WTC11 (cell line): ENCODE measurements at places on chromosomes 13 and 19. TPM values are rescaled to one million over a fixed set of nuclear protein-coding genes. Genes with fewer than 3 reads are reported as not detected.

- no peak overlapping the region for H3K4me3 ChIP-seq
- no peak overlapping the region for H3K27ac ChIP-seq
- no peak for DNase-seq
- 0 out of 2 replicates have a peak, but pooled peaks cover 3% of the 10 kb centered on the region for H3K36me3 ChIP-seq
Measured at GRCh38 chr13:49256841-49257240, 9.1 kb downstream of the CDADC1 start.

DNA sequence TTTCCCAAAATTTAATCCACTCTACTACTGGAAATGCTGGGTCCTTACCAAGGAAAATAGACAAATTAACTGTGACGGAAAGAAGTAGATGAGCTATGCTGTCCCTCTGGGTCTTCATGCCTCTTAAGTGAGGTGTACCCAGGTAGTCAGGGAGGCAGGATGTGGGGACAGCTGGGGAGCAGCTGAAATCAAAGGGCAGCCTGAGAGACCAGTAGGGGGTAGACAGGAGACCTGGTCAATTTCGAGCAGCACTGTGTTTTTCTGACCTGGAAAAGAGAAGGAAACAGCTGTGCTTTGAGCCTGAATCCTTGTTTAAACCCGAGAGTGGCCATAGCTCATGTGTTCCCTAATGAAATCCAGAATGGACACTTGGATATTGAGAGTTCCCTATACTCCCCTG lies 587.3 kb downstream of the EFNB2 start:
- DNase-seq: no peak
- H3K4me1 ChIP-seq: peaks cover 14% of the 10 kb centered on the region
- H3K4me3 ChIP-seq: no peak overlapping the region
- no peak overlapping the region for H3K27ac ChIP-seq
- H3K27me3 ChIP-seq: no peaks in the 10 kb centered on the region; the same call in 1 of the 2 replicates

DNA sequence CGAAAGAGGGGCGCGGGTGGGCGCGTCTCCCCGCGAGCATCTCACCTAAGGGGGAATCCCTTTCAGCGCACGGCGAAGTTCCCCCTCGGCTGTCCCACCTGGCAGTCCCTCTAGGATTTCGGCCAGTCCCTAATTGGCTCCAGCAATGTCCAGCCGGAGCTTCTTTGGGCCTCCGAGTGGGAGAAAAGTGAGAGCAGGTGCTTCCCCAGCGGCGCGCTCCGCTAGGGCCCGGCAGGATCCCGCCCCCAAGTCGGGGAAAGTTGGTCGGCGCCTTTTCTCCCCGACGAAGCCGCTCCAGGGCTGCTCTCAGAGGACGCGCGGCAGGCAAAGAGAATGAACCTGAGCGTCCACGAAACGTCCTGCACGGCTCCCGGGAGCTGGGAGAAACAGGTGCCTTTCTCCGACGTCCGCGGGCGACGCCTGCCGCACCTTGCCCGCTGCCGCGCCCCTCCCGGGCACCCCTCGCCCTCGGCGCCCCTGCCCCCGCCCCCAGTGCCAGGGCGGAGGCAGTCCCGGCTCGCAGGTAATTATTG lies 366 bp upstream of the KL start:
- H3K36me3 ChIP-seq: no peaks in the 10 kb centered on the region
- H3K4me3 ChIP-seq: peak overlapping the region; percentile 78
- peaks cover 17% of the 10 kb centered on the region for H3K4me1 ChIP-seq
- no peak overlapping the region for H3K27ac ChIP-seq
- peaks cover 75% of the 10 kb centered on the region for H3K27me3 ChIP-seq
- DNase-seq: peak; percentile 45

GRCh38 chr13:60787083-60787482 lies 390.1 kb downstream of the TDRD3 start:
- no peaks in the 10 kb centered on the region for H3K36me3 ChIP-seq
- no peak overlapping the region for H3K27ac ChIP-seq
- no peaks in the 10 kb centered on the region for H3K27me3 ChIP-seq
- H3K4me1 ChIP-seq: peaks cover 21% of the 10 kb centered on the region

DNA sequence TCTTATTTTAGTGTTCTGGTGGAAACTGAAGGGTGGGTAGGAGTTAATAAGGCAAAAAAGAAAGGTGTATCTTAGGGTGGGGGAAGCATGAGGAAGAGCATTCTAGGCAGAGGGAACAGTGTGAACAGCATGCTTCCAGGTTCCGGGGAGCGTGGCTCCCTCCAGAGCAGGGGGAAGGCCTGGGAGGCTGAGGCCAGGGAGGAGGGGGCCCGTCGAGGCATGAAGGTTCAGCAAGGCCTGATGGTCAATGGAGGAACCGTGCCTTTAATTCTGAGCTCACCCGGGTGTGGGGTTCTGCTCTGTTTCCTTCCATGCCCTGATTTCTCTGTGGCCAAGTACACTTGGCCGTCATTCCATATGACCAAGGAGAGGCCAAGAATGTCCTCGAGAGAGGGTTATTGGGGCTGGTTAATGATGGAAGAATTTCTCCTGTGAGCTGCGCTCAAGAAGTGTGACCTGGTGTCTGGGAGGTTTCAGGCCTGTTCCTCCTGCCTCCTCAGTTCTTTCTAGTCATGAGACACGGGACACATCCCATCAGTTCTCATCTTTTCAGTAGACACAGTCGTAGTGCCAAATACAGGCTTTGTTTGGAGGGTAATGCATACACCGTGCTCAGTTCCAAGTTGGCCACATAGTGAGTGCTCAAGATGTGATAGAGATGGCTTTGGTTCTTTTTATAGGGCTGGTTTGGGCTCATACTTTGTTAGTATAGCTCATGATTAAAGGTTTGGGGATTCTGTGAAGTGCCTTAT lies 73.6 kb downstream of the SIPA1L3 start:
- no peak overlapping the region for H3K4me3 ChIP-seq
- peaks cover 29% of the 10 kb centered on the region for H3K4me1 ChIP-seq
- peak overlapping the region; percentile 97 for H3K27ac ChIP-seq
- no peaks in the 10 kb centered on the region for H3K27me3 ChIP-seq
- H3K36me3 ChIP-seq: peaks cover 3% of the 10 kb centered on the region; the same call in 1 of the 2 replicates
- no peak for DNase-seq

DNA sequence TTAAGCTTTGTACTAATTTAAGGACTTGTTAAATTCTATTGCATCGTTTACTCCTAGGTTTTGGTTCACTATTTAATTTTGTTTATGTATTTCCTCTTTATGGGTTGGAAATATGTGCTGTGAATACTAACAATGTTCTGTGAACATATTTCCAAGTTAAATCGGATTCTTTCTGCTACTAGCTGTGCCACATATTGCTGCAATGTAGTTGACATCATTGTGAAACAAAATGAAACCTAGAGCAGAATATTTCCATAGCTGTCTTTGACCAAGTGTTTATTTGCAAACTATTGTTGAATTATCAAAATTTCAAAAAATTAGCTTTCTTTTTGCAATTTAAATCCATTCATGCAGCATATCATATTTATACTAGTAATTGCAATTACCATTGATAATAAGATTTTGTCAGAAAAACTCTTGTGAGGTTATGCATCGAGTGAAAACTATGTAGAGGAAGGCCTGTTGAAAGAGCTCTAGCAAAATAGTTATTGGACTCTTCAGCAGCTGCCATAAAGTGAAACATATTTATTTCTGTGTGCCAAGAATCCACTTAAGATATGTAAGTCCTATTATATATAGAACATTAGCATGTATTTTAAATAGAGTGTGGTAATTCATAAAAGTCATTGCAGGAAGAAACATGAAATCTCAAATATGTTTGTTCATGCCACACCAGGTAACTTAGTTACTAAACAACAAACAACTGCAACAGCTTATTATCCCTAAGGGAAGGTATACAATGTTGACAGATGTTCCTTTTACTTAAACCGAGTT lies 575.1 kb downstream of the SLITRK6 start:
- no peak overlapping the region for H3K4me3 ChIP-seq
- H3K27ac ChIP-seq: no peak overlapping the region
- no peaks in the 10 kb centered on the region for H3K27me3 ChIP-seq
- H3K36me3 ChIP-seq: no peaks in the 10 kb centered on the region
- no peak for DNase-seq

- peaks cover 20% of the 10 kb centered on the region for H3K36me3 ChIP-seq
- DNase-seq: no peak
- H3K27me3 ChIP-seq: no peaks in the 10 kb centered on the region
Measured at GRCh38 chr13:107450431-107450830, 764.9 kb downstream of the LIG4 start.

DNA sequence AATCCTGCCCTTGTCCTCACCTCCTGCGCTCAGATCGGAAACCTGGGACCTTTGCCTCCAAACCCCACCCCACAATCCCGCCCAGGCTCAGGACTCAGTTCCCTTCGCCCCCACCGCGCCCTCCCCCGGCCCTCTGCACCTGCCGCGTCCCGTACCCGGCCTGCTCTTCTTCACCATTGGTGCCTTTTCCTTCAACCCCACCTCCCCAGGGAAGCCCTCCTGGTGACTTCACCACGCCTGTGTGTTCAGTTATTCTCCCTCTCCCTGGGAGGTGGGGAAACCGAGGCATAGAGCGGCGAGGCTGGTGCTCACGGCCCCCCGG lies 19.3 kb upstream of the TCF3 start:
- H3K27me3 ChIP-seq: peaks cover 90% of the 10 kb centered on the region
- no peak overlapping the region for H3K27ac ChIP-seq
- no peak for DNase-seq
- H3K36me3 ChIP-seq: no peaks in the 10 kb centered on the region
- H3K4me3 ChIP-seq: peak overlapping the region; percentile 41

- no peak overlapping the region for H3K27ac ChIP-seq
- H3K27me3 ChIP-seq: peaks cover 22% of the 10 kb centered on the region
- H3K4me3 ChIP-seq: no peak overlapping the region
- peaks cover 15% of the 10 kb centered on the region for H3K36me3 ChIP-seq
Measured at GRCh38 chr19:18868380-18869022, 27.5 kb downstream of the CERS1 start.

DNA sequence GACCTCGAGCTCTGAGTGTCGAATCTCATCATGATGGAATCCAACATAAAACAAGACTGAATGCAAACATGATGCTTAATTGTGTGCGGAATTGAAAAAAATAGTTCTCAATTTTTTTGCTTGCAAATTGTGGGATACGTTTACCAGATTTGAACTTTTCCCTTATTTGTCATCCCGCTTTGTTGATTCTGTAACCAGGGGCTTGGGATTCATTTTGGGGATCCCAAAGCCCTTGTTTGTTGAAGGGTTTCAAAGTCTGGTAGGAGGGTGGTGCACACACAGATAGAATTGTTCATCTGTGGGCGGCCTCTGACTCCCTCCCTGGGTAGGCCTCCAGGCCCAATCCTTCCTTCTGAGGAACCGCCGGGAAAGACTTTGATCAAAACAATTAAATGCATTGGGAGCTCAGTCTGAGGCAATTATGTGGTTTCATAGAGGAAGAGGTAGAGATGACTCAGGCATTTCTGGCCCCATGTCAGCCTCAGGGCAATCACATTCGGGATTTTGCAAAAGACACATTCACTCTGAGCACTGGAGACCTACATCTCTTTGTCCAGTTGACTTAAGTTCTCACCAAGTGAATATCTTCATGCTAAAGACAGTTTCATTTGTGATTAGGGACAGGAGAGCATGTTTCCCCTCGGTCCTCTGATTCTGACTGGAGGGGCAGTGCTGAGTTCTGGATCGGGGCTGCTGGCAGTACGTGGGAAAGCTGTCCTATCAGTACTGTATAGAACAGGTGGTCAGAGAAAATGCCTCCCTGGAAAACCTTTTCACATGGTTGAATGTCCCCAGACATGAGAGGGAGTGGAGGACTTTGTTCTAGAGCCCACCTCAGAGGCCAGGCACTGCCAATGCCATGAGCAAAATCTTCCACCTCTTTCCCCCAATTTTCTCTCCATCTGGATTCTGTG lies 27.8 kb upstream of the IGFL4 start:
- no peak for DNase-seq
- no peaks in the 10 kb centered on the region for H3K4me1 ChIP-seq
- H3K27ac ChIP-seq: no peak overlapping the region
- H3K36me3 ChIP-seq: no peaks in the 10 kb centered on the region
- no peak overlapping the region for H3K4me3 ChIP-seq

DNA sequence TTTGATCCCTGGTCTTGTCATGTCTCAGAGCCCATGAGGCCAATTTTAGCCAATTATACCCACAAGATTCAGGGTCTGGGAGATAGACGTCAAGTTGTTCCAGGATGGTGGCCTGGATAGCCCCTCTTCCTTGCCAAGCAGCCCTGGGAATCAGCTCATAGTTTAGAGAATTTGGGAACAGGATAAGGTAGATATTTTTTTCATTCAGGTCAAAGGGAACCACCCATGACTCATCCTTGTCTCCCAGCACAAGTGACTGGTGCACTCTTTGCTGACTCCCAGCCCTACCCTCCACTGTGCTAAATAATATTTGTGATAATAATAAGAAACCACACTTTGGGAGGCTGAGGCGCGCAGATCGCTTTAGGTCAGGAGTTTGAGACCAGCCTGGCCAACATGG lies 17.1 kb upstream of the S1PR4 start:
- no peak overlapping the region for H3K27ac ChIP-seq
- peaks cover 21% of the 10 kb centered on the region for H3K27me3 ChIP-seq
- no peak overlapping the region for H3K4me3 ChIP-seq
- DNase-seq: no peak
- H3K36me3 ChIP-seq: no peaks in the 10 kb centered on the region

DNA sequence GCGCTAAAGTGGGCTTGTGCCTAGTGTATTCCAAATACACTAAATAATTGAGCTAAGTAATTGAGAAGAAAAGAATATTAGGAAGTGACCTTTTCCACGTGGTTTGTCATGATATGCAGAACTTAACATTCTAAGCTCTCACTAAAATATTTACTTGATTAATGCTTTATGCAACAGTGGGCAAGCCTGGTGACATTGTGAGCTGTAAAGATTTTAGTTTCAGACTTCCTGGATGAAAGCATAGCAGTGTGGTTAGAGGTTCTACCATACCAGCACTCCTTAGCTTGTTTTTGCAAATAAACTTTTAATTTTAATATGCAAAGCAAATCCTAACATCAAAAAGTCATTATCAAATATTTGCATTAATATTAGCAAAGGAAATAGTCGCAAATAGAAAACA lies 1065.1 kb upstream of the SPRY2 start:
- no peaks in the 10 kb centered on the region for H3K36me3 ChIP-seq
- no peaks in the 10 kb centered on the region for H3K27me3 ChIP-seq
- H3K4me1 ChIP-seq: no peaks in the 10 kb centered on the region
- H3K4me3 ChIP-seq: no peak overlapping the region
- DNase-seq: no peak
- no peak overlapping the region for H3K27ac ChIP-seq

Gene RAB20
- 14.3 to 19.0 TPM (median 18.6 TPM) in 3 replicates for total RNA-seq

Gene KANK3
- 7.8 to 8.0 TPM (median 8.0 TPM) in 3 replicates for total RNA-seq

Gene PTH2
- 1.0 to 1.7 TPM (median 1.5 TPM) in 3 replicates for total RNA-seq

Gene PEAK3
- total RNA-seq: not detected in 3 replicates

Gene KLK4
- total RNA-seq: 0.27 to 0.82 TPM (median 0.70 TPM) in 3 replicates

Gene OR7G1
- total RNA-seq: not detected in 3 replicates

Gene PGLYRP1
- total RNA-seq: not detected in 3 replicates

Gene INSR
- 32.0 to 35.9 TPM (median 32.5 TPM) in 3 replicates for total RNA-seq

Gene ZFP14
- total RNA-seq: 7.9 to 9.6 TPM (median 8.5 TPM) in 3 replicates

Gene CTU1
- 8.6 to 10.3 TPM (median 8.9 TPM) in 3 replicates for total RNA-seq

Gene SLITRK6
- total RNA-seq: 0.04 to 0.41 TPM (median 0.07 TPM) in 3 replicates
